ENCODE measurements at places on chromosomes 1 and 21.
A peak's percentile ranks its signal among the peaks of the same experiment; 100 is the strongest.

- DNase-seq = no peak
Observed at GRCh38 chr1:21261551-21262292, 28.5 kb downstream of the ECE1 start.

DNA sequence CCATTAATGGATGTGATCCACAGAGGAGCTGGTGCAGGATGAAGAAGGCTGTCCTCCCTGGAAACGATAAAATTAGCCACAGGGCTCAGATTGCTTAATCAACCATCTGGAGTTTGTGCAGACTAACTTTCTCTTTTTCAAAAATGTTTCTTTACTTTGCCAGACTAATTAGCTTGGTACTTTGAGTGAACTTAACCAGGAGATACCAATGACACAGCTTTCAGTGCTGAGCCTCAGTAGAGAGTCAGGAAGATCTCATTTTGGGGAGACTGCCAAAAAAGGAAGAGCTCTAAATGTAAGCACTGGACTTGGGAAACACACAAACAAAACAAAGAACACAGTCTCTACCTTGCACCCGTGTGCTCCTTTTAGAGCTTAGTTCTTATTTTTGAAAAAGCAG lies 248.1 kb upstream of the DEPDC1 start:
- no peak for DNase-seq

GRCh38 chr21:44429894-44430293 lies 25.4 kb upstream of the LRRC3 start:
- DNase-seq = no peak

GRCh38 chr1:234536741-234537140 lies 57.8 kb upstream of the TARBP1 start:
- DNase-seq = no peak

DNA sequence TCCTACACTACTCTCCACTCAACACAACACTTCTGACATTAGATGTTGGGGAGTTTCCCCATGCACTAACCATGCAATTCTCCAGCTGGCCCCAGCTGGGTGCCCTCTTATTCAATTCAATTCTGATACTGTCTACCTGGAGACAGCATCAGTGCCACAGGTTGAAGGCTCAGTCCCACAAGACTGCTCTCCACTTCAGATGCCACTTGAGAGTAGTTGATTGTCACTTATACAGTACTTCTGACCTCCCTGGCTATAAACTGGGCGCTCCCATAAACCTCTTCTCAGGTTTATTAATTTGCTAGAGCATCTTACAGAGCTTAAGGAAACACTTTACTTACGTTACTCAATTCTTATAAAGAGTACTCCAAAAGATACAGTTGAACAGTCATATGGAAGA lies 442.3 kb downstream of the LRRIQ3 start:
- DNase-seq = no peak

DNA sequence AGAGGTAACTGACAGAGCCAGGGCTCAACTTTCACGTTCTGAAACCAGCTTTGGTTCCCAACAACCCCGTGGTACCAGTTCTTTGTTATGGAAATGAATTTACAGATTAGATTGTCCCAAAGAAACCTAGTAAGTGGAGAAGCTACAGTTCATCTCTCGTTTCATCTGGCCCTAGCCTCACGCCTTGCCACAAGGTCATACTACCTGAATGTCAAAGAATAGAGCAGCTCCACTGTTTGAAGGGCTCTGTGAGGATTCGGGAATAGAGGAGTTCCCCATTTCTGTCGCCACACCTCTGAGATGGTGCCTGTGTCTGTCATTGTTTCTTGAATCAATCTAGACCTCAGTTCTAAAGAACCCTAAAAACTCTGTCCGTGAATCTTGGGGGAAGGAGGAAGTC lies 15.0 kb upstream of the CDC42 start:
- no peak for DNase-seq

- DNase-seq = no peak
Observed at GRCh38 chr1:224438989-224439388, 4.4 kb upstream of the WDR26 start.

- no peak for DNase-seq
Observed at GRCh38 chr1:11795238-11795890, 10.4 kb downstream of the MTHFR start.

GRCh38 chr1:43524804-43525203 lies 5.9 kb upstream of the PTPRF start:
- DNase-seq = no peak

GRCh38 chr1:182888736-182889531 lies 49.8 kb downstream of the DHX9 start:
- DNase-seq = no peak

DNA sequence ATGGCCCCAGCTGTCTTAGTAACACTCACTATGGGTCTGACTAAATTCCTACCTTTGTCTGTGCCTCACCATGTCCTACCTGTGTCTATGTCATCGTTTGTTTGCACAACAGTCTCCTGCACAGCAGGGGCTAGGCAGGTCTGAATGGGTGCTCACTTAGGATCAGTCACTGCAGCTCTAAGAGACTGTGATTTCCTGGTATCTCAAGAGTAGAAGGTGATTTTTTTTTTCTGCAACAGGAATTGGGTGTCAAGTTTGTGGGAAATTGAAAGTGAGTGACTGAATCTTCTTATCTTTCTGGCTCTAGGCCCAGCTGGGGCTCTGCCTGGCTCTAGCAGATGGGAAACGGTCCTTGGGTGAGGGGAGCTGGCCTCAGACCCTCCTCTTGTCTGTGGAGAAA lies 46.4 kb upstream of the TRABD2B start:
- DNase-seq = no peak

DNA sequence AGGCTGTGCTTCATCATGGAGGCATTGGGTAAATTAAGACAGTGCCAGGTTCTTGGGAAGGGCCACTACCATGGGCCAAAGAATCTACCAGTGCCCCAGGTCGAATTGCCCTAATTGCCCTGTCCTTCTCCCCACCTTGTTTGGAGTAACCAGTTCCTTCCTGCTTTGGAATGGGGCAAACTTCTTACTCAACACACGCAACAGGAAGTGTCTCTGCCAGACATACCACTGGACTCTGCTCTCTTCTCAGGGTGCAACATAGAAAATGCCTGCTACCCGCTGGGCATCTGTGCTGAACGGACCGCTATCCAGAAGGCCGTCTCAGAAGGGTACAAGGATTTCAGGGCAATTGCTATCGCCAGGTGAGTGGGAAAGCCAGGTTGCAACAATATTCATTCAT lies 15.8 kb downstream of the CDA start:
- DNase-seq = no peak

DNA sequence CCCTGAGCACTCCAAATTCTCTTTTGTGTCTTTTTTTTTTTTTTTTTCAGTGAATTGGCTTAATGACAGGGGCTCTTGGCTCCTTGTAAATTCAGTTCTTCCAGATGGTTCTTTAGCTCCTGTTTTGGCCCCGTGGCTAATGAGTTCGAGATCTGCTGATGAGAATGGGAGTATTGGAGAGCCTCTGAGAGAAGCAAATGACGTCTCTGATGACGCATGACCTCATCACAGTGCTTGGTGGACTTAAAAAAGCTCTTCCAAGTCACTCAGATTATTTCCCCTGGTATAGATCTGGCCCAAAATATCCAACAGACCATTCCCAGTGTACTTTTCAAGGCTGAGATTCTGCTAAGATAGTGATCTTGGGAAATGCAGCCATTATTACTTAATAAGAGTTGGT lies 159.5 kb downstream of the MIS18A start:
- no peak for DNase-seq

- no peak for DNase-seq
Observed at GRCh38 chr1:157993918-157994605, 617 bp downstream of the KIRREL1 start.

GRCh38 chr1:214008791-214009422 lies 21.1 kb downstream of the PROX1 start:
- no peak for DNase-seq

DNA sequence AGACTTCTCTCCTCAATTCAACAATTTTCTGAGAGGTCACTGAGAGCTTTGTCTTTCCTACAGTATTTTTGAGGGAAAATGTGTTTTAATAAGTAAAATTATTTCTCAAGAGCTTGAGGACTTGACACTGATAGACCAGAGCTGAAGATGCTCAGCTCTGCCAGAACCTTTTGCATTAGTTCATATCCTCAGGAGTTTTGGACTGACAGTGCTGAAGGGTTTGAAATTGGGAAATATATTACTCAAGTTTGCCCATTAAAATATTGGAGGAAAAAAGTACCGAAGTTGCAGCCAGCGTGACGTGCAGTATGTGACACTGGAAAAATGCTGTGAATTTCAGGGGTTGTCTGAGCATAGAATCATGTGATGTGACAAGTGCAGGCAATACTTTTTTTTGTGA lies 346.6 kb upstream of the DPYD start:
- DNase-seq = no peak

DNA sequence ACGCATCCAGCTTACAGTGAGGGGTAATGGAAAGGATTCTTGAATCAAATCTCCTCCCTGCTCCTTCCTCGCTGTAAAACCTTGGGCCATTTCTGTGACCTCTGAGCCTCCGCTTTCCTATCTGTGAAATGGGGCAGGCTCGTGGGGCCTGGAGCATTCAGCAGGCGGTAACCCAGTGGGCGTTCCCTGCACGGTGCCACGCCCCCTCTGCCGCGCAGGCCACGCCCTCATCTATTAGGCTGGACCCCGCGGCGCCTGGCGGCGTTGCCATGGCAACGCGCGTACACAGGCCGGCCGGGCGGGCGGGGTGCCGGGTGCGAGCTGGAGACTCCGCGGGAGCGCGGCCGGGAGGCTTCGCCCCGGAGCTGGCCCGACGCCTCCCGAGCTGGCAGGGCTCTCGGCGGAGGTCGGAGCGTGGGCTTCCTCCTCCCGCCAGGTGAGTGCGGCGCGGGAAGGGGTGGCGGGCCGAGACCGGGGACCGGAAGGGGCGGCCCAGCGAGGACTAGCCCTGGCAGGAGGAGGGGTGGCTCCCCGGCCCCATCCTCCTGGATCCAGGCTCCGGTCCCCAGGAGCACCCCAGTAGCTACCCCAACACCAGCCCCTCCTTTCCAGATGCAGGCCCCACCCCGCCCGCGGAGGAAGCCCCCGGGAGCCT lies at the start of gene FHAD1:
FHAD1 (plus strand) TSS at position 264 of the 655 bp plus-strand sequence. CDS start 4,562 bp downstream, outside the sequence.
- peak; percentile 7 for DNase-seq

GRCh38 chr1:60342569-60342968 lies 269.0 kb upstream of the C1orf87 start:
- no peak for DNase-seq

- no peak for DNase-seq
Observed at GRCh38 chr1:32724678-32725614, 22.4 kb upstream of the SYNC start.

DNA sequence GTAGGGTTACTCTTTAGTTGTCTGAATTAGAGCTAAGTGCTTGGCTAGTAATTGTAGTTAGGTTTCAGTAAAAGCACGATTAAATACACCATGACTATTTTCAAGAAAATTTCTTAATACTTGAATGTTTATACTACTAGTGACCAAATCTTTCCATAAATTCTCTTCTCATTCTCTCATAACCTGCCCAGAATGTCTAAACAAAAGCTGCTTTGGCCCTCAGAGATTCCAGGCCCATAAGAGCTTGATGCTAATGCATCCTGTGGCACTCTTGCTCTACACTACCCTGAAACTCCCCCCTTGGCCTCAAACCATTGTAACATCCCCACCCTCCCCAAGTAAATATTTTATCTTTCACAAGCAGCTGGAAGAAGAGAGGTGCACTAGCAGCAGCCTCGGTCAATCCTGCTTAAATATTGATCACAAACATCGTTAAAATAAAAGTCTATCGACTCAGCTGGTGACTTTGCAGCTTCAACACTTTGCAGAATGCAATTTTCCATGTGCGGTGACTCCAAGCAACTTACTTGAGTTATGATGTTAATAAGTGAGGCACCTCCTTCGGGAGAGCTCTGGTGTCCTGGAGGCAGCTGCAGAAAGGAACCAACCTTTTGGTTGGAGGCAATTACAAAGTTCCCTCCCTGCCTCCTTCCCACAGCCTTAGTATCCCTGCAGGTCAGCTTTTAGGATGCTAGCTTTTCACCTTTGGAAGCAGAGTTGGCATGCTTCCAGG lies 315.6 kb upstream of the PLXNA2 start:
- no peak for DNase-seq

- DNase-seq = no peak
Observed at GRCh38 chr1:172602706-172603105, 56.2 kb upstream of the FASLG start.

DNA sequence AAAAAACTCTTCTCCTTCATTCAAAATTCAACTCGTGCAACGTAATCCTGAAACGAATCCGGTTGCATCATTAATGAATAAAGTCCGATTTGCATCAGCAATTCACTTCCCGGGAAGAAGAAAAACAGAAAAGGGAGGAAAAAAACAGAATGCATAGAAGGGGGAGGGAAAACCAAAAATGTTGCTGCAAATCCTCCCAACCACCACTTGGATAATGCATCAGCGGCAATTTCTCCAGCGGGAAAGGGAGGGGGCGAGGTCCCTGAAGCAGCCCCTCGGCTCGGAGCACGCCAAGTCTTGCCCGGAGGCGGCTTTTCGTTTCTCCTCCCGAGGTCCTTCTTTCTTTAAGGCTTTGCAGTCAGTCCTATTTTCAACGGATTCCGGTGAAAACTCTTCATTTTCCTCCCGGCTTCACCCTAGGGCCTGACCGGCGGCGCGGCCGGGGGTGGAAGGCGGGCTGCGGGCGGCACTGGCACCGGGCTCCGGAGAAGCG lies 723 bp downstream of the CDC42BPA start:
- DNase-seq = no peak

DNA sequence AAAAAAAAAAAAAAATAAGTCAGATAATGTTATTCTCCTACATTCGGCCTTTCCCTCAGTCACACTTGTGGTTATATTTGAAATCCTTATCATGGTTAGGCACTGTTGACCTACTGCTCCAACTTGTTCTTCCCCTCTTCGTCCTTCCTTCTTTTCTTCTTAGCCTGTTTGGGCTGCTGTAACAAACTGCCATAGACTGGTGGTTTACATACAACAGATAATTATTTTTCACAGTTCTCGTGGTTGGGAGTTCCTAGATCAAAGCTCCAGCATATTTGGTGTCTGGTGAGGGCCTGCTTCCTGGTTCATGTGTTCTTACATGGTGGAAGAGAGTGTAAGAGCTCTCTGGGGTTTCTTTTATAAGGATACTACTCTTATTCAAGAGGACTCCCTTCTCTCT lies 73.4 kb downstream of the RABGAP1L start:
- no peak for DNase-seq

GRCh38 chr1:67635055-67635809 lies 49.8 kb upstream of the GADD45A start:
- no peak for DNase-seq

DNA sequence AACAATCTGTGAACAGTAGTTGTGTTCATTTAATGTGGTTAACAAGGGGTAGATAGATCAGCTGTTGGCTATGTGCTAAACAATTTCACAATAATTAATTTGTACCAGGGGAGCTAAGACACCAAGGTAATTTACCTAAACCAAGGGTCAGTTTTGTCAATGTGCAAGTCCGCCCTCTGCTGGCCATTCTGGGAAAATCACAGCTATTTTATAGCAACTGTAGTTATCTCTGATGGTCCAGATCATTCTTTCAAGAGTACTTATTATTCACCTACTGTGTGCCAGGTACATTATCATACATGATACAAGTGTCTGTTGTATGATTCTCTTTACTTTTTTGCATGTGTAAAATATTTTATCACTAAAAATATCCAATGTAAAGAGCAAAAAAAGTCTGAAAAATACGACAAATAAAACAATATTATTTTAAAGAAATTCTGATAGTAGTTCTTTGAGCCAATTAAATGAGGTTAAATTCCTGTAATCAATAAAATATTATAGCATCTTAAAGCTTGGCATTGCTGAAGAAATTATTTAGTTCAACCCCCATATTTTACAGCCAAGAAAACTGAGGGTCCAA lies 312.3 kb upstream of the FAM78B start:
- no peak for DNase-seq

- DNase-seq = no peak
Observed at GRCh38 chr1:87262688-87263087, 66.0 kb upstream of the LMO4 start.

- no peak for DNase-seq
Observed at GRCh38 chr1:187038784-187039183, 210.0 kb downstream of the PLA2G4A start.
